ENCODE measurements at places on chromosomes 16 and 17.

DNA sequence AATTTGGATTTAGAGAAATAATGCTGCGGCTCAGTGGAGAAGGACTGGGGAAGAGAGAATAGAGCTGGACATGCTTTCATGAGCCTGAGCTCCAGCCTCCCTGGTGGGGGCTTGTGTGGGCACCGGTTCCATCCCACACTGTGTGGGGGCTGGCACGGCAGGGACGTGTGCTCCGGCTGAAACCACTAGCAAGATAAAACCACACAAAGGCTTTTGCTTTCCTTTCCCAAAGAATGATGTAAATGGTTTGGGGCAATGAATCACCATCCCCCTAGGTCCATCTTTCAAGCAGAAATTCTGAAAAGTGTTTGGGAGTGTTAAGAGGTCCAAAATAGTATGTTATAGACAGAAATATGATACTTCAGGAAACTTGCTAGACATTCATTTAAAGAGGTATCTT, 77.0 kb downstream of the CDH11 start:
- DNase-seq: no peak

GRCh38 chr16:75534560-75535205, 1.2 kb downstream of the CHST5 start:
- no peak for DNase-seq

DNA sequence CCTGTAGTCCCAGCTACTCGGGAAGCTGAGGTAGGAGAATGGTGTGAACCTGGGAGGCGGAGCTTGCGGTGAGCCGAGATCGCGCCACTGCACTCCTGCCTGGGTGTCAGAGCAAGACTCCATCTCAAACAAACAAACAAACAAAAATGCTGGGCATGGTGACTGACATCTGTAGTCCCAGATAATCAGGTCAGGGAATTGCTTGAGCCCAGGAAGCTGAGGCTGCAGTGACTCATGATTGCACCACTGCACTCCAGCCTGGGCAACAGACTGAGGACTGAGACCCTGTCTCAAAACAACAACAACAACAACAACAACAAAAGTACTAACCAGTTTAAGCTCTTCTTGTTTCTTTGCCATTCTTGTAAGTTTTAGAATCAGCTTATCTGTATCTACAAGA, 383.0 kb upstream of the PMFBP1 start:
- no peak for DNase-seq

DNA sequence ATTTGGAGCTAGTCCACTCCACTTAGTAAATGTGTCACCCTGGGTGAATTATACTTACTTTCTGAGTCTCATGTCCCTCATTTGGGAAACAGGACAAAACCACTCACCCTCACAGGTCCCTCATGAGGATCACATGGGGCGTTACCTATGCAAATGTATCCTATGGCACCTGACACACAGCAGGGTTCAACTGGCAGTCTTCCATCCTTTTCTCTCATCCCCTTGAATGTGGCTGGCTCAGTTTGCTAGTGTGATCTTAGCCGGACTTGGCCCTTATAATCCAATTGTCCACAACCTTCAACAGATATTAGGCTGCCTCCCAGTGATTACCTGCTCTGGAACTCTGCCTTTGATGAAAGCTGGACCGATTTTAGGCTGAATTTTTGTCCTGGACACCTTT, 308.8 kb downstream of the MAP2K6 start:
- no peak for DNase-seq

DNA sequence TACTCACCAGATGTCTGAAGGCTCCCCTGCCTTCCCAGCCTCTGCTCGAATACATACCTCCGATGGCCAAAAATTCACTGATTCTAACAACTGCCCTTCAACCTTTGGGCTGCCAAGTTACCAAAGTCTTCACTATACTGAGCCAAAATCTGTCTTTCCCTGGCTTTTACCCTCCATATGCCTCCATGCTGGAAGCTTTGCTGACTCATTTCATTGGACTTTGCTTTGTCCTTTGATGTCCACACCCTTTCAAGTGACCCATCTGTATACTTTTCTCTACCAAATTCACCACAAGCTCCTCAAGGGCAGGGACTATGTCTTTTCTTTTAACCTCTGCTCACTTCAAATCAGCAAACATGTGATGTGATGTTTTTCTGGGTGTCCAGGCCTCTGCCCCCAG, 21.0 kb upstream of the MTMR4 start:
- DNase-seq: no peak

DNA sequence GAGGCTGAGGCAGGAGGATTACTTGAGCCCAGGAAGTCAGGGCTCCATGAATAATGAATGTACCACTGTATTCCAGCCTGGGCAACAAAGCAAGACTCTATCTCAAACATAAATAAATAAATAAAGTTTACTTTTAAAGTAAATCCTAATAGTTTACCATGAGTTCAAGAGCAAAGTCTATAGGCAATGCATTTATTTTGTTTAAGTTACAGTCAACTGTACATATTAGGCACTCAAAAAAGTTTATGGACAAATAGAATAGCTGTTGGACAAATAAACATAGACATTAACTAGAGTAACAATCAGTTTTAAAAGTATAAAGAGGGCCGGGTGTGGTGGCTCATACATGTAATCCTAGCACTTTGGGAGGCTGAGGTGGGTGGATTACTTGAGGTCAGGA, 3.7 kb upstream of the AARSD1 start:
- no peak for DNase-seq

- no peak for DNase-seq
These were observed 239.8 kb upstream of the CCL2 start for GRCh38 chr17:34015253-34015652.

DNA sequence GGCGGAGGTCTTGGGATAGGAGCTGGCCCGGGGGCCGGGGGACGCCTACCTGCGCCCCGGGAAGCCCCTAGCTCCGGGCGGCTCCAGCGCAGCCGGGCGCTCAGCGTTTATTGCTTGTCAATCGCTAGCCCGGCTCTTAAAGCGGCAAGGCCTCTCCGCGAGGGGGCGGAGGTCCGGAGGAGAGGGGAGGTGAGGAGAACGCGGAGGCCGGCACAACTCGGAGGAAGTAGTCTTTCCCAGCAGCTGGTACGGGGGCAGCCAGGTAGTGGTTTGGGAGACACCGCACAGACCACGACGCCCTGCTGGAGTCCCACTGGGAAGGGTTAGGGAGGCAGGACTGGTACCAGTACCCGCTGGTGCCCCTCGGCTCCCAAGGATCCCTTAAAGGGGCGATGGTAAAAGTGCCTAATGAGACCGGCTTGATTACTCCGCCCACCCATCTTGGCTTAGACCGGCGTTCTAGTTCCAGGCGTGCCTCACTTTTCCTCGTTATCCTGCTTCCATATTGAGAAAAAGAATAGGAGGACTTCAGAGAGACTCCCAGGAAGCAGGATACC, at the start of gene MPP2:
TSS of gene MPP2 (minus strand) at position 112 of the 557 bp plus-strand sequence. CDS start 3,076 bp downstream, outside the sequence.
- DNase-seq: peak; percentile 41

GRCh38 chr16:57184887-57185445, 873 bp downstream of the PSME3IP1 start:
- DNase-seq: no peak

Measured in activated T-cell treated with anti-CD3 and anti-CD28 coated beads for 48 hours (primary cell).